ENCODE measurements at places on chromosomes 5 and 9.

- no peak for DNase-seq
These were observed 4.5 kb upstream of the DBN1 start for GRCh38 chr5:177477701-177478477.

DNA sequence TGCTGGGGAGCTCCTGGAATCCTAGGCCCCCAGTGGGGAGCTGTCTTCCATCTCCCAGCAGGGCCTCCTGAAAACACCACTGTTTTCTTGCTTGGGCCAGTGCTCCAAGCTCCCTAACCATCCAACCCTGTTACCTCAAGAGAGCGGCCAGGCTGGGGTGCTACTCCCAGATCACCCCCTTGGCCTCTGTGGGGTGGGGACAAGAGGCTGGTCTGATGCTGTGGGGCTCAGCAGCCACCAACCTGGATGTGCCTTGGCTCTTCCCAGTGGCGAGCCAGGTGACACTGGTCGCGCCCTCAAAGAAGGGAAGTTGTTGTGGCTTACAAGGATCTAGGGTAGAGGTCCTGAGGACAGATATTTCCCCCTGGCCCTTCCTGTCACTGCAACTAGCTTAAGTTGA, 49.0 kb downstream of the SECISBP2 start:
- DNase-seq, result no peak

DNA sequence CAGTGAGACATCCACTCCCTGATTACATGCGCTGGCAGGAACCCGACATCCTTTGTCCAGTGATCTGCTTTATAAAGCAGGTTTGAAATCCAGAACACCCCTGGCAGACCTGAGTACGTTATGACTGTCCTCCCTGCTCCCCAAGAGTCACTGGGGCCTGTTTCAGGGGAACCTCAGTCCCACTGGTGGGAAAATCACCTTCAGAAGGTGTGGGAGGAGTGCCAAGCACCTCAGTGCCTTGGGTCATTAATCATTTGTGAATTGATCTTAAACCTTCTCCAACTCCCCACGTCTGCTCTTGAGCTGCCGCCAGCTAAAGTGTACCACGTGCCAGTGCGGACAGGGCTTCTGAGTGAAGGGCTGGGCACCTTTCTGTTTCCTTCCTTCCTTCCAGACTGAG, 16.2 kb downstream of the SLC6A3 start:
- DNase-seq, result no peak

- no peak for DNase-seq
These were observed 16.1 kb downstream of the MACROH2A1 start for GRCh38 chr5:135382981-135383380.

DNA sequence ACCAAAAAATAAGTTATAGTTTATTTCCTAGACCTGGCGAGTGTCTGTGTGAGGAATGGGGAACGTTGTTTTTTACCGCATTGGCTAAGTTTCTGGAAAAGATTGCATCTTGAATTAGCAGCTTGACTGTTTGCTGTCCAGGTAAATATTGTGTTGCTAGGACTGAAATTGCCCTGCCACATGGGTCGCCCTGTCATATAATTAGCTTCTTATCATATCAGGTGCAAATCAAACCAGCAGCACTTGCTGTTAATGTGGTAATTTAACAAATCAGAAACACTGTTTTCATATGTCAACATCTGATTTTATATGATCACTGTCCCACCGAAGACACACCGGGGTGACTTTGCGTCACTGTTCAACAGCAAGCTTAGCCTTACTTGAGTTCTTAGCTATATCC, 63.7 kb upstream of the ZNF622 start:
- DNase-seq, result no peak

GRCh38 chr5:9468060-9468388, 77.9 kb downstream of the SEMA5A start:
- DNase-seq, result no peak

- no peak for DNase-seq
These were observed 67.1 kb downstream of the BAAT start for GRCh38 chr9:101317735-101318134.

GRCh38 chr9:16214677-16215352, 655.7 kb downstream of the BNC2 start:
- DNase-seq, result no peak

- DNase-seq, result no peak
These were observed 89.5 kb downstream of the TLE1 start for GRCh38 chr9:81599837-81600236.

DNA sequence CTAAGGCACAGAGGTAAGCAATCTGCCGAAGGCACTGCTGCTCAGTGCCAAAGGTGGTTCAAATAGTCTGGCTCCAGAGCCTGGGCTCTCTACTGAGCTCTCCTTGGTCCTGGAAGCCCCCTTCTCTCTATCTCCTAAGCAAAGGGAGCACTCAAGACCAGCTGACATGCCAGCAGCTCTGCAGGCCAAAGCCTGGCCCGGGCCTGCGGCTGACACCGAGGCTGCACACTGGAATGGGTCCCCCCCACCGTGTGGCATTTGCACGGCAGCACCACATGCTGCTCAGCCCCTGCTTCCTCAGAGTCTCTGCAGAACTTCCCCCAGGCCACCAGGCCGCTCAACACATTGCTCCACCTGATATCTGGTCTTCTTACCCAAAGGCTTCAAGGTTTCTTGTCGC, 57.8 kb upstream of the GOLPH3 start:
- no peak for DNase-seq

DNA sequence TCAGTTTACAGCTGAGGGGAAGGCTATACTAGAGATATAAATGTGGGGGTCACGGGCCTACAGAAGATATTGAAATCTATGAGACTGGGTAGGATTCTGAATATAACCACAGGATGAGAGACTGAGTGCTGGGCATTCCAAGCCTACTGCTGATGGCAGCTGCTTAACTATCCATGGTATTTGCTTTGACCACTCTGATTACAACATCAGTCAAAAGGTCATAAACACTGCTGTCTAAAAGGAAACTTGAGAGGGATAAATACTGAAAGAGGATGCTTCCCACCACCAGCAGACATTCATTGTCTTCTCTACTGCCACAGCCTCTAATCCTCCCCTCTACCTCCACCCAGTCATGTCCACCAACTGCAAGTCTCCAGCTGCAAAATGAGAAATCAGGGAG, 3.8 kb downstream of the ZNF622 start:
- no peak for DNase-seq

DNA sequence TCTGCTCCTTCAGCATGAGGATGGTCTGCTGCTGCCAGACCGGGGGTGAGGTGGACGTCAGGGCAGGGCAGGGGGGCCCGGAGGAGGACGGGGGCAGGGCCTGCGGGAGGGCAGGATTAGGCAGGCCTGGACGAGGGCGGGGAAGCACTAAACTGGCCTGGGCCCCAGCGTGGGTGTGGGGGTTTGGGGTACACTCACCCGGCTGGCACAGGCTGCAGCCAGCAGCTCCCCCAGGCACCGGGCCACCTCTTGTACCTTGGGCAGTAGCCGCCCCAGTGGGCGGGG, 5.5 kb downstream of the SAPCD2 start:
- no peak for DNase-seq

- no peak for DNase-seq
These were observed 73.7 kb downstream of the ZNF366 start for GRCh38 chr5:72433522-72433921.

DNA sequence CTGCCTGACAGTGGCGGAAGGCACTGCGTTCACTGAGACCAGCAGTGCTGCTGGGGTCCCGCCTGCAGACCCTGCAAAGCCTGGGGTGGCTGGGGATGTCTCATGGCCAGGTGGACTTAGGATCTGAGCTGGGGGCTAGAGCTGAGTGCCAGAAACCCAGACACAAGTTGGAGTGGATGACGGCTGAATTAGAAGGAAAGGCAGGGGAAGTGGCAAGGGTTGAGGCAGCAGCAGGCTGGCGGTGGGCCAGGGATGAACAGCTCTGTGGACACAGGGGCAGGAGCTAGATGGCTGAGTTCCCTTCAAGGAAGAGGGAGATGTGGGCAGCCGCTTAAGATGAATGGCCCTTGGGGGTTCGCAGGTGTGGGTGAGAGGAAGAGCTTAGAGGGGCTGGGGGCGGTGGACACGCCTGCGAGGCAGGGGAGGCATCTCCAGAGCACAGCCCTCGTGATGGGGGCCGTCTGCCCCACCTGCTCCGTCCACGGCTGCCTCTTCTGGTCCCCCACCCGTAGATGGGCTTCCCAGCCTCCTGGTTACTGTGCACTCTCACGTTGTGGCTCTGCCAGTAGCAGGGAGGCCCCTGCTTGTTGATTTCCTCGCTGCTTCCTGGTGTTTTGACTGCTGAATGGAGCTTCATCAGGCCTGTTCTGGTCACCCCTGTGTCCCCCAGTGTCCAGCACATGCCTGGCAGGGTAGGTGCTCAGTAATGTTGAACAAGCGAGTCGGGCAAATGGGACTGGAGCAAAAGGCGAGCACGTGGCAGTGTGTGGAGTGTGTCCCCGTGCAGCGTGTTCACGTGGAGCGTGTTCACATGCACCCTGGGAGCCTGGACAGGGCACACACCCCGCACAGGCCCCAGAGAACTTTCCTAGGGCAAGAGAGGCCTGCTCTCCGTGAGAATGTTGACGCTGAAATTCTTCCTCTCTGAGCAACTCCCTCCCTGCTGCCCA, 168.2 kb downstream of the CACNA1B start:
- no peak for DNase-seq

DNA sequence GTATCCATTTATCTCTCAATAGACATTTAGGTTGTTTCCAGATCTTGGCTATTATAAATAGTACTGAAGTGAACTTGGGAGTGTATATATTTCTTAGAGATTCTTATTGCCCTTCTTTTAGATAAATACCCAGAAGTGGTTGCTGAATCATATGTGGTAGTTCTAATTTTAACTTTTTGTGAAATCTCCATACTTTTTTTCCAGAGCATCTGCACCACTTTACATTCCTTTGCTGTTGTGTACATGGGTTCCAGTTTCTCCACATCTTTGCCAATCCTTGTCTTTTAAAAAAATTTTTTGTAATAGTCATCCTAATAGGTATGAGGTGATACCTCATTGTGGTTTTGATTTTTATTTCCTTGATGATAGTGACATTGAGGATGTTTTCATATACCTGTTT, 303.7 kb downstream of the CCDC171 start:
- DNase-seq, result no peak

GRCh38 chr9:123608104-123608503, 252.1 kb downstream of the CRB2 start:
- no peak for DNase-seq

DNA sequence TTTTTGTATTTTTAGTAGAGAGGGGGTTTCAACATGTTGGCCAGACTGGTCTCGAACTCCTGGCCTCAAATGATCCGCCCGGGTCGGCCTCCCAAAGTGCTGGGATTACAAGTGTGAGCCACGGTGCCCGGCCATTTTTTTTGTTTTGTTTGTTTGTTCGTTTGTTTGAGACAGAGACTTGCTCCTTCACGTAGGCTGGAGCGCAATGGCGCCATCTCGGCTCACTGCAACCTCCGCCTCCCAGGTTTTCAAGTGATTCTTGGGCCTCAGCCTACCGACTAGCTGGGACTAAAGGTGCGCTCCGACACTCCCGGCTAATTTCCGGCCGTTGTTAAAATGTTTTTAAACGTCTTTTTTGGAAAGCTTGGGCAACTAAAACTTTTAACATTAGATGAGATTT, 54.0 kb downstream of the SHOC1 start:
- DNase-seq, result no peak

GRCh38 chr9:5629312-5630080, 589 bp downstream of the RIC1 start:
- DNase-seq, result peak; percentile 11

- no peak for DNase-seq
These were observed 94.2 kb upstream of the FBN2 start for GRCh38 chr5:128632264-128632663.
